Endothelial cell (in vitro differentiated cells): ENCODE measurements at places on chromosomes 1 and 21. TPM values are rescaled to one million over a fixed set of nuclear protein-coding genes. Genes with fewer than 3 reads are reported as not detected.
A peak's percentile ranks its signal among the peaks of the same experiment; 100 is the strongest.

The GIPC2 gene
- 2.9 TPM for total RNA-seq

The UBR4 gene
- total RNA-seq: 223 TPM

The CLCA4 gene
- not detected for total RNA-seq

The KMO gene
- not detected for total RNA-seq

The RSPH1 gene
- 0.82 TPM for total RNA-seq

The MNDA gene
- not detected for total RNA-seq

The KRTAP19-3 gene
- not detected for total RNA-seq

The TIE1 gene
- total RNA-seq: 643 TPM

The TMEM240 gene
- 6.6 TPM for total RNA-seq

The CRNN gene
- total RNA-seq: not detected

The BCAS2 gene
- total RNA-seq: 45.6 TPM

- no peak for DNase-seq
These were observed 88.8 kb downstream of the SYT2 start for GRCh38 chr1:202621446-202621845.

DNA sequence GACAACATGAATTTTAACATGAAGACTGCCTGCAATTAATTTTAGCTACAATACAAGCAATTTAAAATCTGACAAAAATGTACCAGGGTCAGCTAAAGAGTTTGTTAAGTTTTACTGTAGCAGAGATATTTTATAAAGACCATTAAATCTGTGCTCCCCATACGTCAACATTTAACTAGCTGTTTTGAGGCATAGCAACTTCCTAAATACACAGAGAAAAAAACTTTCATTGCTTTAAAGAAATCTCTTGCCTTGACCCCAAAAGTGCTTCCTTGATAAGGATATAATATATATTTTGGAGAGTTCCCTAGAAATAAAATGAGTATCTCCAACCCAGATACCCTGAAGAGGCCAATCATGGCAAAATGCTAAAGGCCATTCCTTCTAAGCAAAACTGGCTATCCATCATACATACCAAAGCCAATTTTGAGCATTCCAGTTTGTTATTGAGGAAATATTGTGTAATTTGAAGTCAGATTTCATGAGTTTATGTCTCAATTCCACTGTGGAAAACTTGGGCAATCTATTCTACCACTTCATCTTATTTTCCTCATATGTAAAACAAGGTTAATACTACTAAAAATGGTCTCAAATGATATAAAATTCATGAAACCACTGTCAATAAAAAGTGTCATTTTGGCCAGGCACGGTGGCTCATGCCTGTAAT lies 19.1 kb downstream of the ASPM start:
- DNase-seq: no peak

GRCh38 chr1:226199971-226200370 lies 13.4 kb upstream of the ACBD3 start:
- no peak for DNase-seq

- DNase-seq: no peak
These were observed 159.7 kb downstream of the HIVEP3 start for GRCh38 chr1:41758904-41759548.

- DNase-seq: no peak
These were observed 49.5 kb upstream of the TENT5C start for GRCh38 chr1:117556341-117556740.

GRCh38 chr1:201896951-201897391 lies 8.3 kb downstream of the SHISA4 start:
- no peak for DNase-seq

GRCh38 chr1:115168026-115168425 lies 78.7 kb upstream of the TSPAN2 start:
- DNase-seq: no peak

DNA sequence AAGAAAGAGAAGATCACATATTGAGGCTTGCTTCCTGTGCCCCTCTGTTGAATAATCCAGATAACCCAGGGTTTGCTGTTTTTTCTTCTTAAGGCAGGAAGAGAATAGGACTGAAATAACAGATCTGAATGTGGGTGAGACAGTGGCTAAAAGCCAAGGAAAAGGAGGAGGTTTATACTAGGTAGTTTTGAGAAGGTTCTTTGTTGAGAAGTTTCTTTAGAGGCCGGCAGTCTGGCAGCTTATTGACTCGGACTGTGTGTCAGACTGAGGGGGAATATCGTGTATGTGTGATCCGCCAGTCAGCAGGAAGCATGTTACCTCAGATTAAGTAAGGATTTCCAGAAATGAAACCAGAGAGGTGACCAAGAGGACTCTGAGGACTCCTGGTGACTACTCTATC lies 119.8 kb downstream of the PLA2G4A start:
- DNase-seq: peak; percentile 21

DNA sequence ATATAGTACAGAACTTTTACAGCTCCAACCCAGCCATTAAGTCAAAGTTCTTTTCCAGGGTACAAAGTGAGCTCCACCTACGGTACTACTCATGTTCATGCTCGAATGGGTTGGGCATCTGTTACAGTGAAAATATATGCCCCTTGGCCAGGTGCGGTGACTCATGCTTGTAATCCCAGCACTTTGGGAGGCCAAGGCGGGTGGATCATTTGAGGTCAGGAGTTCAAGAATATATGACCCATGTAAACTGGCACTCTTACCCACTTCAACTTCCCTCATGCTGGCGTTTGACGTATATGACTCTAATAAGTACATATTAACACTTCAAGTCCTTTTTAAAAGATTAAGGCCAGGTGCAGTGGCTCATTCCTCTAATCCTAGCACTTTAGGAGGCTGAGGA lies 71.3 kb upstream of the PKN2 start:
- no peak for DNase-seq

GRCh38 chr1:165369255-165369848 lies 12.8 kb upstream of the LMX1A start:
- DNase-seq: peak; percentile 79

DNA sequence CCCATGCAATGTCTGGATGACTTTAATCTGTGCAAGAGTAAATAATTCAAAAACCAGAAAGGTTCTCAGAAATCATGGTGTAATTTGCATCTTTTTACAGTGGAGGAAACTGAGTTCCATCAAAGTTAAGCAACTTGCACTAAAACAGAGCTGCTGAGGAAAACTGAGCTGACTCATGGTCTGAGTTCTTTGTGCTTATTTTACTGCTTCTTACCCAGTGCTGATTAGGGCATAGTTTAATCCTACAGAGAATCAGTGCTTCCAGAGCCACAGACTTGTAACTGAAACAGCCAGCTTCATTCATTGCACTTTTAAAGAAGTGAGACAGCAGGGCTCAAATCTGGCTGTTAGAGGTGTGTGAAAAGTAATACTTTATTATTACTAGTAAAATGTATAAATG lies 10.9 kb upstream of the RWDD3 start:
- no peak for DNase-seq

DNA sequence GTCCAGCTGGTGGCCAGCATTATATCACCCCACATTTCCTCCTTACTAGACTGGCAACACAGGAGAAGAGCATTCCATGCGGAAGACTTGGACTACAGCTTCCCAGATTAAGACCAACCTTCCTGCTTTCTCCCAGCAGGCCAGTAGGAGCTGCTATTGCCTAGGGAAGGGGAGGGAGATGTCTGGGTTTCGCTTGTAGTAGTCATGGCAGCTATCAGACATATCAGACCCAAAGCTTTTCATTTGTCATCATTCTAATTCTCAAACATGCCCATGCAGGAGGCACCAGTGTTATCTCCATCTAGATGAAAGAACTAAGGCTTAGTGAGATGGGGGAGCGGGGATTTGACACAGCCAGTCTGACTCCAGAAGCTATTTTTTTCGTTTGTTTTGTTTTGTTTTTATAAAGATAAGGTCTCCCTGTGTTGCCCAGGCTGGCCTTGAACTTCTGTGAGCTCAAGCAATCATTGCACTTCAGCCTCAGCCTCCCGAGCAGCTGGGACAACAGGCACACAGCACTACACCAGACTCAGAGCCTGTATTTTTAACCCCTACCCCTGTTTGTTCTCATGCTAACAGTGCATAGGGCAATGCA lies 4.5 kb downstream of the PLA2G2A start:
- peak; percentile 65 for DNase-seq

GRCh38 chr1:33374336-33375105 lies 53.6 kb upstream of the A3GALT2 start:
- DNase-seq: no peak

- DNase-seq: no peak
These were observed 57.8 kb downstream of the RHOU start for GRCh38 chr1:228793032-228793431.

DNA sequence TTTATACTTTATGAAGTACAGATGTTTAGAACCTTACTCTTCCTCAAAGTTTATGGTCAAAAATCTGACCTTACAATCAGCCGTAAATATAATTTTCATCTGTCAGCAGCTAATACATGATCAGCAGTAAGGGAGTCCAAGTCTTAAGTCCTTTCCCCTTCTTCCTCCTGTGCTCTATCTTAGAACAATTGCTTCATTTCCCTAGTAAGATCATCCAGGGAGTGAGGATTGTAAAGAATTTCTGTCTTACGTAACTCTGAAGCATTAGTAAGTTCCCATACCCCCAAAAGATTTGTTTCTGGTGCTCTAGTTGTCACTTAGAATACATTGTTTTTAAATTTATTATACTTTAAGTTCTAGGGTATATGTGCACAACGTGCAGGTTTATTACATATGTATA lies 2.1 kb downstream of the SETDB1 start:
- DNase-seq: no peak

GRCh38 chr21:39009587-39010225 lies 173.5 kb downstream of the PSMG1 start:
- no peak for DNase-seq

DNA sequence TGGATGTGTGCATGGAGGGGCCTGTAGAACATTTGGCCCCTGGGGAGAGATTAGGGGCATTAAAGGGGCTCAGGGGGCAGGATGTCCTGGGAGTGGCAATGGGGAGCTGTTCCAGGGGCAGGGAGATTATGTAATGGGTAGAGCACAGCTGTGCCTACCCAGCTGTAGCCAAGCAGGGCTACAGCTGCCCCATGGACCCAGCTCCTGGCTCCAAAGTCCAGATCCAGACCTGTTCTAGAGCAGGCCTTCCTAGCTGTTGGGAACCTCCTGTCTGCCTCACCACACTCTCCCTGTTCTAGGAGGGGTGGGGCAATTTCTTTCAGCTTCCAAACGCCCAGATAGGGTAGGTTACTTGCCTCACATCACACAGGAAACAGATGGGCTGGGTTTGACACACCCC lies 5.6 kb downstream of the RPS6KA1 start:
- no peak for DNase-seq

DNA sequence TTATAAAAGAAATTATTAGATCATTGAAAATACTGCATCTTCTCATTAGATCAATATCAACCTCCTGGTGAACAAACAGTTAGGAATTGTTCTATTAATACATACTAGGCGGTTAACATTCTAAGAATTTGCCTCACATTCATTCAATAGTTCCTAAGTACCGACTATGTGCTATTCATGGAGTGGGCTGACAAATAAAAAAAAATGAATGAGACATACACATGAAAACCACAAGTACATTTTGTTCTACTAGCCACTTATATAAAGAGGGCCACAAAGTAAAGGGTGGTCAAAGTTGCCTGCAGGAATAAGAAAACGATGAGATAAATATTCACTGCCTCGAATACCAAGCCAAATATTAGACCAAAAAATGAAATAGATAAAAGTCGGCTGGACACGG lies 294.4 kb downstream of the SDCCAG8 start:
- DNase-seq: no peak

DNA sequence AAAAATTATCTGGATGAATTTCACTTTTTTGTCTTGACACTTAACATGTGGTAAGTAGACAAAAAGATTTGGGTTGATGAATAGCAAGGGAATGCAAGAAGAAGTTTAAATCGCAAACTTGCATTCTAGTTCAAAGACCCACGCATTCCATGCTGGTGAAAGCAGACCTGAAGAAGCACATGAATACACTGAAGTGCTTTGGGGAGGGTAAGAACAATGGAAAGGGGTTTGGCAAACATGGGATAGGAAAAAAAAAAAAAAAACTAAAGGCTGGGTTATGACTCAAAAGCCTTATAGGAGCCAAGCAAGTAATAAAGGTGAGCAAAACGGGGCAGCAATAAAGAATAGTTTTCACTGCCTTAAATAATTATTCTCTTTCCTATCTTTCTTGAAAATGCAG lies 450.2 kb downstream of the LMO4 start:
- no peak for DNase-seq

DNA sequence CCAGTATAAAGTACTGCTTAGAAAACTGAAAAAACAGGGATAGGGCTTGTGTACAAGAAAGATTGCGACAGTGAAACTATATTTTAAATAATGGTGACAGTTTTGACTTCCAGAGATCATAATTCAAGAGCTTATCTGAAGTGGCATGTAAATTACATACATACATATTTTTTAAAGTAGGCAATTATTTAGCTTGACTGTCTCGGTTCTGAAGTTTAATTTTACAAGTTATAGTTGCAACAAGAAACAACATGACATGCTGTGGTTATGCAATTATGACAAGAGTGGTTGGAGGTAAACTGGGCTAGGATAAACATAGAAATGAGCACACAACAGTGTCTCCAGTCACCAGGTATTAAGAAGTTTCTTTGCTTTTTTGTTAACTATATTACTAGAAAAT lies 4.1 kb downstream of the C1orf21 start:
- no peak for DNase-seq
